Activated CD8-positive, alpha-beta memory T cell treated with anti-CD3 and anti-CD28 coated beads for 4 hours (primary cell): ENCODE measurements at places on chromosomes 3 and 15.

DNA sequence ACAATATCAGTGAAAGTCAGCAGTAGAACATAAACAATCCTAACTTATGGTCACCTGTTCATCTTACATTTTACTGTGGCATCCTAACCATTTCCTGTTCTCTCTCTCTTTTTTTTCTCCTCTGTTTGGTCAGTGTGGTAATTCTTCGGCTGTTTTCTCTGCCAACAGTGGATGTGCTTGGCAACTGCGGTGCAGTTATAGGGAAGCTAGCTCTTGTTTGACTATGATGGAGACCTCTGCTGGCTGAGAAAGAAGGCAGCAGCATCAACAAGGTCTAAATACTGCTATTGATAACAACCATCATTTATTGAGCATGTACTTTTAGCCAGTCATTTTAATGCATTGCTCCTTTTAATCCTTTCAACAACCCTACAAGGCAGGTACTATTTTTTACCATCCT lies 723 bp upstream of the DRD3 start:
- DNase-seq: no peak

GRCh38 chr3:43769885-43770425 lies 79.2 kb downstream of the ABHD5 start:
- no peak for DNase-seq

DNA sequence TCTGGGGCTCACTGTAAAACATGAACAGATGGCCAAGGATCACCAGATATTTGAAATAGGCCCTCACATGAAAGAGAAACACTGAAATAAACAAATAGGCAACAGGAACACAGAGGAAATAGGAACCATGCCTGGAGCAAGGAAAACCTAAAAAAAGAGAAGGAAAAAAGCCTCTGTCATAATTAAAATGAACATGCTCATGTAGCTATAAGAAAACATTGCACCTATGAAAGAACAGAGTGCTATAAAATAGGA lies 102.4 kb downstream of the RAB11A start:
- no peak for DNase-seq

DNA sequence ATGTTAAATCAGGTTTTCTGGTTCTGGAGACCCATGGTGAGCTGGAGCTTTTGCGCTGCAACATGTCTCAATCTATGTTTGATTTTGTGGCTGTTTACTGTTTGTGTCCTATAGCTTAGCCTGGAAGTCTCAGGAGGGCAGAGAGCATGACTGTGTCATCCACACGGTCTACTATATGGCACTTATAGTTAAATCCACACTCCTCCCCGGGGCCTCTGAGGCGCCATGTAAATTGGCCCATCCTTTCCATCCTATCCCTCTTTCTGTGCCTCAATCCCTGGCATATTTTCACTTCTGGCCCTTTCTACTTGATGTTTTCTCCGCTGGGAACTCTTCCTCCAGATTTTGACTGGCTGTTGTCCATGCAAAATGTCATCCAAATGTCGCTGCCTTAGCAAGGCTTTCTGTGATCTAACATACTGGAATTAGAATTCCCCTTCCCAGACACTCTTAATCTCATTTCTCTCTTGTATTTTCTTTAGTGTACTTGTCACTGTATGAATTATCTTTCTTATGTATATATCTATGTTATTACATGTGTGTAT lies 560.8 kb upstream of the RGMA start:
- DNase-seq: no peak
